ENCODE measurements at places on chromosomes 6 and 20.

- DNase-seq, result peak; percentile 52
Observed at GRCh38 chr6:107704347-107705013, 119.6 kb downstream of the SCML4 start.

DNA sequence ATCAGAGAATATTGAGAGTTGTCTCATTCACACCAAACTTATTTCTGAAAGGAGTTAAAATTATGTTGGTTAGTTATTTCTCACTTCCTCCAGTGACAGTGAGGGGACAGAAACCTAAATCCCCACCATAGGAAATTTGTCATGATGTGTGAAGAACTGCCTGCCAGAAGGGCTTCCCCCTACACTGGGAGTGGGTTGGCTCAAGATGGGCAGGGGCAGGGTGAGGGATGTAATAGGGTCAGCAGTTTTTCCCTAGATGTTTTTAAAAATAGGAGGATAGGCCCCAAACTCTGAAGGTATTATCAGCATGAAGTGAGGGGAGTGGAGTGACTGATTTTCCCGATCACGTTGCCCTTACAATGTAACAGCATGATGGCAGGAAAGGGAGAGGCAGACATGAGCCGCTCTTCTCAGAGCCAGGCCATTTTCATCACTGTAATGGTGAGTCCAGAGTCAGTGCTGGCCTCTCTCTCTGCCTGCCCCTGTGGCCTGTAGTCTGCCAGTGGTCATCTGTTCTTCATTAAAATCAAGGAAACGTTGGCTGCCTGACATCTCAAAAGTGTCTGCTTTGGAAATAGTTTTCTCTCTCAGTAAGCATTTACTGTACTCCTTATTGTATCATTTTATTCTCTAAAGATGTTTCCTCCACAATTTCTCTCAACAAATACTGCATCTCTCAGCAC, 59.8 kb upstream of the SYNJ2 start:
- no peak for DNase-seq

DNA sequence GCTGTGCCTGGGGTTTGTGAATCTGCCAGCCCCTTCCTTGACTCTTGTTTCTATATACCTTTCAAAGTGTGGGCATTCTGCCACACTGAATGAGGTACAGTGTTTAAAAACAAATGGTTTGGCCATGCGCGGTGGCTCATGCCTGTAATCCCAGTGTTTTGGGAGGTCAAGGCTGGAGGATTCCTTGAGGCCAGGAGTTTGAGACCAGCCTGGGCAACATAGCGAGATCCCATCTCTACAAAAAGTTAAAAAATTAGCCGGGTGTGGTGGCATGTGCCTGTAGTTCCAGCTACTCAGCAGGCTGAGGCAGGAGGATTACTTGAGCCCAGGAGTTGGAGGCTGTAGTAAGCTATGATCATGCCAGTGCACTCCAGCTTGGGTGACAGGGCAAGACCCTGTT, 5.8 kb downstream of the FAM83D start:
- DNase-seq, result no peak

GRCh38 chr6:155157101-155157500, 106.7 kb upstream of the CLDN20 start:
- DNase-seq, result no peak

DNA sequence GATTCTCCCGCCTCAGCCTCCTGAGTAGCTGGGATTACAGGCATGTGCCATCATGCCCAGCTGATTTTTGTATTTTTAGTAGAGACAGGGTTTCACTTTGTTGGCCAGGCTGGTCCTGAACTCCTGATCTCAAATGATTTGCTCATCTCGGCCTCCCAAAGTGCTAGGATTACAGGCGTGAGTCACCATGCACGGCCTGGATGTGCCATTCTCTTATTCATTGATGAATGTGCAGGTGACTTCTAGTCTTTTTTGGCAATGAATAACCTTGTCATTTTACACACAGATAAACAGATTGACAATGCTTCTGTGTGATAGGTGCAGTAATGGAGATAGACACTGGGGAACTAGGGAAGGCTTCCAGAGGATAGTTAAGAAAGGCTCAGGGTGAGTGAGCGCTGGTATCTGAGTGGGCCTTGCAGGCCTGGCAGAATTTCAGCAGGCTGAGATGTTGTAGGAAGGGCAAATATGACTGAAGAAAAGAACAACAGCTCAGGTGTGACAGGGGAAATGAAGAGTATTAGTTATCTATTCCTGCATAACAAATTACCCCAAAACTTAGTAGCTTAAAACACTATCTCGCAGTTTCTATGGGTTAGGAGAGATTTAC, 23.3 kb downstream of the PPARD start:
- no peak for DNase-seq

DNA sequence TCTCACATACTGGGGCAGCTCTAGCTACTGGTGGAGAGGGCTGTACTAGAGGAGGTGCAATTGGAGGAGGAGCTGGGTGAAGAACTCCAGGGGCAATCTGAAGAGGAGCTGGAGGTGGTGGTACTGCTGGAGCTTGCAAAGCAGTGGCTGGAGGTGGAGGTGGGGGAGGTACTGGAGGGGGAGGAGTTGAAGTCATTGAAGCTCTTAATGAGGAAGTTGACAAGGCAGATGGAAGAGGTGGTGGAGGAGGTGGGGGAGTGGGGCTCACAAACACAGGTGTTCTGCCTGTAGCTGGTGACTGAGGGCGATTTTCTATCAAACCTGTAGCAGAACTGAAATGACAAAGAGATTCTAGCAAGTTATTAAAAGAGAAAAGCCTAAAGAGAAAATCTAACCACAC, 77.6 kb downstream of the WASF1 start:
- DNase-seq, result no peak

- DNase-seq, result no peak
Observed at GRCh38 chr20:63363981-63364561, 2.9 kb upstream of the CHRNA4 start.

- no peak for DNase-seq
Observed at GRCh38 chr6:99091985-99092384, 144.2 kb upstream of the FBXL4 start.

Measured in DMS53 (cell line).